ENCODE measurements at places on chromosomes 3 and 15.

DNA sequence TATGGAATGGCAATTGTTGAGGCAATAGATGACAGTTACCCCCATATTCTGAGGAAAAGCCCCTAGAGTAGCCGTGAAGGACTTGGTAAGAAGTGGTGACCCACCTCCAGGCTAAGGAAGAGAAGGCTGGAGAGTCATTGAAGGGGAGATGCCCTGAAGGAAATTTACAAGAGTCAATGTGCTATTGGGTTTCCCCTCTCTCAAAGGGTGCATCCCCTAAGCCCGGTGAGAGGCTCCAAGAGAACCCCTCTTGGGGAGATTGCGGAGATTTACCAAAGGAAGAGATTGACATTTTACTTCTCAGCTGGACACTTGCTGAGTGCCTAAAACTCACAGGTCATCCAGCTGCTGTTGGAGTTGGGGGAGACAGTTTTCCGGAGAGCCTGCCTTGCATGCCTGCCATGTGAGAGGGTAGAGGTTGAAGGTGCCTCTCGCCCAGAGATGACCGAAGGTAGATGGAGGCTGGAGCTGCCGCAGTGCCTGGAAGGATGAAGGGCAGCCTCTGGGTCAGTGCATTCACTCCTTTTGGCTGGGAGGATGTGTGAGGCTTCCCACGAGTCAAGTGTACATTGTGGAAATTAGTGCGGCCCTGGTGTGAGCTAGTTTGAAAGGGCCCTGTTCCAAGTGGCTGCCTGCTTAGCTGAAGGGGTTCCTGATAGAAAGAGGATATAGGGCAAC is 30.7 kb downstream of the MESD start:
- no peak for DNase-seq

DNA sequence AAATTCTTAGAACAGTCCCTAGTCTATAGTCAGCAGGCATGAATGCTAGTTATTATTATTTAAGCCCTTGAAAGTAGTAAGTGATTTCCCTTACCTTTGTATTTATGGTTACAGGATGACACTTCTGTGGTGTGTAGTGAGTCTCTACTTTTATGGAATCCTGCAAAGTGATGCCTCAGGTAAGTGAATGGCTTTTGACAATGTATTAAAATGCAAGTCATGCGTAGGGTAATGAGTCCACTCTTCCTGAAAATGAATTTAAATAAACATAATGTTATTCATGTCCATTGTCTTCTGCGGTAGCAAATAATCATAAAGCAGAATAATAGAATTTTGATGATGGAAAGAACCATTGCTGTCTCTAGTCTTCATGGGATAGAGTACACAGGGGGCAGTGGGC is 50.3 kb downstream of the IL1RAP start:
- no peak for DNase-seq

DNA sequence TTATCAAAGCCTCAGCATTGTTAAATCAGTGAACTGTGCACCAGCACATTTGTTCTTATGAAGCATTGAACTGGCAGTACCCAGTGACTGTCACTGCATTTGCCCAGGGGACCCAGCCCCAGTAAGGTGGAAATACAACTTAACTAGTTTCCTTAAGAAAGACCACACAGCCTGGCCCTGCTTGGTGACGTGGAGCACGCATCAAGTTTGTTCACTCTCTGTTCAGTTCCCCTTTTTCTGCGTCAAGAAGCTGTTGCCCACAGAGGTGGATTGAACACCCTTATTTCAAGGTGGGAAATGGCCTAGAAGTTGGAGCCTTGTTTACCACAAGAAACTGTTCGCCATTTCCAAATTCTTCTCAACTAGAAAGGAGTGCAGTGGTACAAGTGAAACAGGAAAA is 69.9 kb upstream of the AGBL1 start:
- no peak for DNase-seq

GRCh38 chr3:42175386-42176240 is 84.5 kb downstream of the TRAK1 start:
- no peak for DNase-seq

DNA sequence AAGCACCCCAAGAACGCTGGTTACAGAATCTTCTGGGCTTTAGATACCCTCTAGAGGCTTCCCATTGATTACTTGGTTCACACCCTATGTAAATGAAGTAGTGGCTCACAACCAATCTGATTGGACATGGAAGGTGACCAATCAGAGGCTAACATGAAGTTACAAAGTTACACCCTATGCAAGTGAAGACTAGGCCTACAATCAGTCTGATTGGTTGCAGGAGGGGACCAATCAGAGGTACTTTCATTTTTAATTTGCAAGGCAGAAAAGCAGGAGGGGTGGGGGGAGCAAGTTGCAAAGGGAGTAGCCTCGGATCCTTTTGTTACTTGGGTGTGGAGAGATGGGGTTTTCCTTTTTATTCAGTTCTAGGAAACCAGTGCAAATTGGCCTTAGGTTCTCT is 11.1 kb upstream of the RTP2 start:
- DNase-seq: no peak

DNA sequence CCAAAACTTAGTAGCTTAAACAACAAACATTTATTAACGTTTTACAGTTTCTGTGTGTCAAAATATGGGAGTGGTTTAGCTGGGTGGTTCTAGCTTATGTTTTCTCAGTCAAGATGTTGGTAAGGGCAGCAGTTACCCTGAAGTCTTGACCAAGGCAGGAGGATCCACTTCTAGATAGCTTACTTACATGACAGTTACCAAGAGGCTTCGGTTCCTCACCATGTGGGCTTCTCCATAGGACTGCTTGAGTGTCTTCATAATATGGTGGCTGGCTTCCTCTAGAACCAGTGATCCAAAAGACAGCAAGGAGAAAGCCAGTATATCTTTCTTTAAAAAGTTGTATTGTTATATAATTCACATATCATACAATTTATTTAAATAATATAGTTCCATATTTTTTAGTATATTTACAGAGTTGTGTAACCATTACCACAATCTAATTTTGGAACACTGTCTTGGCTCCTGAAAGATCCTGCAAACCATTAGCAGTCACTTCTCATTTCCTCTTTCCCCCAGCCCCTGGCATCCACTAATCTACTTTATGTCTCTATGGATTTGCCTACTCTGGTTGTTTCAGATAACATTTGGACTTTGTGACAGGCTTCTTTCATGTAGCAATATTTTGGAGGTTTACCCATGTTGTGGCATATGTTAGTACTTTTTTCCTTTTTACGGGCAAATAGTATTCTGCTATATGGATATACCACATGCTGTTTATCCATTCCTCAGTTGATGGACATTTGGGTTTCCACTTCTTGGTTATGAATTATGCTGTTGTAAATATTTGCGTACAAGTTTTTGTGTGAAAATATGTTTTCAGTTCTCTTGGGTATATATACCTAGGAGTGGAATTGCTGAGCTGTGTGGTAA is 33.3 kb downstream of the MAPK6 start:
- no peak for DNase-seq

GRCh38 chr15:91152896-91153581 is 53.0 kb downstream of the SV2B start:
- DNase-seq: no peak

DNA sequence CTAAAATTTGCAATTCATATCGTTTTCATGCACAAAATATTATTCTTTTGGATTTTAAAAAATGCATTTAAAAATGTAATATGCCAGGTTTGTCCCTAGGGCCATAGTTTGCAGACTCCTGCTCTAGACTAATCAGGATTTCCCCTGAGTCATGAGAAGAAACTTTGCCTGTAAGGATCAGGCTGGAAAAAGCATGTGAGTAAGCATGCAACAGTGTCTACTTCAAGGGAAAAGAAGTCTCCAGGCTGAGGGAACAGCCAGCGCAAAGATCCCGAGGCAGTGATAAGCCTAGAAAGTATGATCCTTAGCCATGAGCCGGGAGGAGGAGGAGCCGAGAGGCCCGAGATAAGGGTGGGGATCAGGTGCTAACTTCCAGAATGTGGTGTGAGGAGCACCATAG is 382.8 kb upstream of the CFAP20DC start:
- no peak for DNase-seq

DNA sequence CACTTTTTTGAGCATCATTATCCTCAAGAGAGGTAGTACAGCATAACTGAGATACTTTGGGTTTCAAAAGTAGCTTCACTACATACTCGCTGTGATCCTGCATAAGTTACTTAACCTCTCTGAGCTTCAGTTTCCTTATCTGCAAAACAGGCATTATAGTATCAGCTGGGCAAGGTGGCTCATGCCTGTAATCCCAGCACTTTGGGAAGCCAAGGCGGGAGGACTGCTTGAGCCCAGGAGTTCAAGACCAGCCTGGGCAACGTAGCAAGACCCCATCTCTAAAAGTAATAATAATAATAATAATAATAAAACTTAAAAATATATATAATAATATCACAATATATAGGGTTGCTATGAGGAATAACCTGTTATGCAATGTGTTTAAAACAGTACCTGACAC is 10.9 kb downstream of the CIAO2A start:
- DNase-seq: no peak

DNA sequence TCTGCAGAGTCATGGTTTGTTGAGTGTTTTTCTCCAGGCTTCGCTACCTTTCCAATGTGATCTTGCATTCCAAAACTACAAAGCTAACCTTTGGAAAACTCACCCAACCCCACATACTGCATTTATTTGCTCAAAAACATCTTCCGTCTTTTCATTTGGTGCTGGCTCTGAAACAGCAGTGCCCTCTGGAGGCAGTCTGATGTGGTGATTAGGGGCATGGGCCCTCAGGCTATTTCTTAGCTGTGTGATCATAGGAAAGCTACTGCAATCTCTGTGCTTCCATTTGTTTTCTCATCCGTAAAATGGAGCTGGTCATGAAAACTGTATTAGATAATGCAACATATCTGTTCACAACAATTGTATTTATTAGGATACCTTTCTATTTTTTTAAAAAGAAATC is 47.0 kb downstream of the MTHFS start:
- peak; percentile 15 for DNase-seq
